ENCODE measurements at places on chromosomes 4 and X. TPM values are rescaled to one million over a fixed set of nuclear protein-coding genes. Genes with fewer than 3 reads are reported as not detected.

Gene CCNB3
- total RNA-seq = 0.60 TPM

Gene KLHL2
- total RNA-seq = 19.1 TPM

Gene RAI2
- 3.6 TPM for total RNA-seq

Gene RPA4
- 1.3 TPM for total RNA-seq

Gene CXCL10
- 1.4 TPM for total RNA-seq

Gene NHS
- total RNA-seq = 1.8 TPM

Gene BEND2
- not detected for total RNA-seq
